Daoy (cell line): ENCODE measurements at places on chromosomes 3 and 15. TPM values are rescaled to one million over a fixed set of nuclear protein-coding genes. Genes with fewer than 3 reads are reported as not detected.

DNA sequence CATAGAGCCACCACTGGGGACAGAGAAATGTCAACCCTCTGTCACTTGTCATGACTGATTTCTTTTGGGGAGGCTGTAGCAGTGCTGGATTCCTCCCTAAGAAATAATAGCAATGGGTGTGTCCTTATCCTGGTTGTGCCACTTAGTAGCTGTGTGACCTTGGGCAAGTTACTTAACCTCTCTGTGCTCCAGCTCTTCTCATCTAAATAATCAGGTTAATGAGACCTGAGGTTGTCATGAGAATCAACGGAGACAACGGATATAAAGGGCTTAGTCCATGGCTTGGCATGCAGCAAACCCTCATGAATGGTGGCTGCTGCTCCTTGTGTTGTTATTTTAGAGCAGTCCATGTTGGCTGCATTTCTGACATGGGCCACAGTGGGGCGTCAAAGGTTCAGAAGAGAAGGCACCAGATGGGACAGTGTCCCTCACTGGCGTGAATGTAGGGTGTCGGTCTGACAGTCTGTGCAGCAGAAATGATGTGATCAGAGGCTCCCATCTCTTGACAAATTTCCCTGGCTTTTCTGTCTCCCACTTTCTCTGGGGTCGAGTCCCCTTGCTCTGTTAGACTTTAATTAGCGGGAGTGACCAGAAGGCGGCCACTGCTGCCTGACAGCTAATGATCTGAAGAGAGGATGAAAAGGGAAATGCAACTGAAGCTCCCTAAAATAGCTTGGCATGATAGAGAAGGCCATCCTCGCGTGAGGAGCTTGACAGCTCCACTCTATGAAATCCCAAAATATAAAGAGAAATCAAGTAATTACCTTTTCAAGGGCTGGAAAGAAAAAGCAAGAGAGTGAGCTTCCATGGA lies 209.4 kb downstream of the CADPS start:
- DNase-seq: peak; percentile 65

DNA sequence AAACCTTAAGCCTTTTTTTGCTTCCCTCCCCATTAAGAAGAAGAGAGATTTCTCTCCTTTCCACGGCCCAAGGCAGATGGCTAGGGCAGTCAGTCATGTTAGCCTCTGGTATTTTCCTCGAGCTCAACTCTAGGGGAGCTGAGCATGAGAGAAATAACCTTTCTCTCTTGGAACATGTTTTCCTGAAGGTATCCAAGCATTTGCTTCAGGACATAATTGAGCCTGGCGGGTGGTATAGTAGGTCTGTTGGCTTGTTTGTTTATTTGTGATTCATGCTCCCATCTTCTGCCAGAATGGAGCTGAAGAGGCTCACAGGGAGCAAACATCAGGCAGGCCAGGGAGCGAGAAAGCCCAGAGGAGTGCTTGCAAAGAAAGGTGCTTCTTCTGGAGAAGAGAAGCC lies 102.5 kb downstream of the MESD start:
- DNase-seq: peak; percentile 12

DNA sequence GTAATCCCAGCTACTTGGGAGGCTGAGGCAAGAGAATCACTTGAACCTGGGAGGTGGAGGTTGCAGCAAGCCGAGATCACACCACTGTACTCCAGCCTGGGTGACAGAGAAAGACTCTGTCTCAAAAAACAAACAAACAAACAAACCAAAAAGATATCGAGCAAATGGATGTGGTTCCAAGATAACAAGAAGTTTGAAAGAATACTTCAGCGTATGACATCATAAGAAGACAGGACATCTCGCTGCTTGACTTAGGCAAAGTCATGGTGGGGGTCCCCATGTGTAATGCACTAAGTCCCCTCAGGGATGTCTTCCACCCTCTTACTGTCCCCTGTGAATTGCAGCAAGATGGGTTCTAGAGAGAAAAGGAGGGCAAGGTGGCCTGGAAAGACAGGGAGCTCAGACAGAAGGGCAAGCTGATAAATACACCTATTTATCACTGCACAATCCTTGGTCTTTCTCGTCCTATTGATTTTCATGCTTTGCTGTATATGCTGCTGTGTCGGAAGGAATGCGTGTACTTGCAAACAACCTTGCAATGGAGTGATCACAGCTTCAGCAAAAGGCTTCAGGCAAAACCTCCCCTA lies 115.0 kb downstream of the BDH1 start:
- no peak for DNase-seq

DNA sequence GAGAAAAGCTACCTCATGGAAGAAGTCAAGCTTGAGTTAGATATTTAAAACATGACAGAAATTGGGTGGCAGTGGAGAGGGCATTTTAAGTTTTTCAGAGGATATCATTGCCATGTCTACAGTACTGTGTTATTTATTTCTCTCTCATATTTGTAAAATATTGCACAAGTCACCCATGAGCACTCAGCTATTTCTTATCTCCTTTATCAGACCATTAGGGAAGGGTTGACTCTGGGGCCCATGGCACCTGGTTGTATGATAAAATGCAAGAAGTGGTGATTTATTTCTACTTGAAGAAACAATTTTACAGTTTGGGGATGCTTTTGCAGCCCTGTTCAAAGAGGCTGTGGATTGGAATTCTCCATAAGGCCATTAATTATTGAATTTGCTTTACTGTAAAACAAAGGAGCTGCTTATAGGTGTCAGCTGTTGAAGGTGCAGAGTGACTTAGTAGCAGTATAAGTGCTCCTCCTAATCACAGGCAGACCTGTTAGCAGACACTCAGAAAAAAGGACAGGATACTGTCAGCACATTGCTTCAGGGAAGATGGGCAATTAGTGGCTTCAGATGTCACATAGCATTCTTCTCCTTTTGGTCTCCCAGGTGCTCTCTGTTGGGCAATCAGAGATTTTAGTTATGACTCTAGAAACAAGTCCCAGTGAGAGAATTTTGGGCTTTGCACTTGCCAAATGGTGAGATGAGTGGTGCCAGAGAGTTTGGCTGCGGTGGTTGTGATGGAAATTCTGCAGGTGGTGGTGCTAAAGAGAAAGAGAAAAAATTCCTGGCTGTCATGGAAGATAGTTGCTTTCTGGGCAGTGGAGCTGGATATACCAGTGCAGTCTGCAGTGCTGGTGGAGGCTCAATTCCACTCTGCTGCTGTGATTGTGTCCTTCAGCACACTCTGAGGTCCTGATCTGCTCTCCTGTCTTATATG lies 129.7 kb upstream of the ROPN1 start:
- DNase-seq: no peak

DNA sequence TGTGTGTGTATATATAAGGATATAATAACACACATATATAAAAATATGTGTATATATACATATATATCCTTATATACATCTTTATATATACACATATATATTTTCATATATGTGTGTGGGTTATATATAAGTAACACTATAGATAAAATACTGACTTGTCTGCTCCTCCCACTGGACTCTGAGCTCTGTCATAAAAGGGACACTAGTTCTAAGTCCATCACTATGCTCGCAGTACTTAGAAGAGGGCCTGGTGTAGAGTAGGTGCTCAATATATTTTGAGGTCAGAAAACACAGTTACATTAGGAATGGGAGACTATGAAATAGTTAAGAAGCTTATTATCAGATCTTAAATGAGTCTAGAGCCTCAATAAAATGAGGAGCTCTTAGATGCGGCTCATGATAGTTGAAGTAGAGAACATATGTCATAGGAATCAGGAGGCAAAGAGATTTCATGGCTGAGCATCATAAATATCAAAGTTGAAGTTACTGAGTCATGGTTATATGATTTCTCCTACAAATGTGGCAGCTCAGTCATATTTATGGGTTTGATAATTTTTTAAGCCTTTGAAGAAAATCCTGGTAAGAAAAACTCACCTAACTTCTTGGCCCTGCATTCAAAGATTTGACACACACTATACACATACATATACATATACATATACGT lies 371.2 kb upstream of the THBS1 start:
- no peak for DNase-seq

- DNase-seq: no peak
Measured at GRCh38 chr3:32481791-32482631, 20.6 kb downstream of the CMTM6 start.

DNA sequence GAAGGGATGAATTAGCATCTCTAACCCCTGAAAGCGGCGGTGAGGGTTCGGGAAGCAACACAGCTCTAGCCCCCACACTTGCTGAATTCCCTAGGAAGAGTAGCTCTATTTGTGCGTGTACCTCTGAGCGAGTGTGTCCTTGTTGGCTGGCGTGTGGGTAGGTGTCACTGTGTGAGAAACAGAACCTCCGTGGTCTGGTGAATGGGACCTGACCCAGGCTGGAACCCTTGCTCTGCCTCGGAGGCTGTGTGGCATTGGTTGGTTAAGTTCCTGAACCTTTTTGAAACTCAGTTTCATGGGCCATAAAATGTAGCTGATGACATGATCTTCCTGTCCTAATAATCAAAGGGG lies 414 bp upstream of the TMEM115 start:
- no peak for DNase-seq

DNA sequence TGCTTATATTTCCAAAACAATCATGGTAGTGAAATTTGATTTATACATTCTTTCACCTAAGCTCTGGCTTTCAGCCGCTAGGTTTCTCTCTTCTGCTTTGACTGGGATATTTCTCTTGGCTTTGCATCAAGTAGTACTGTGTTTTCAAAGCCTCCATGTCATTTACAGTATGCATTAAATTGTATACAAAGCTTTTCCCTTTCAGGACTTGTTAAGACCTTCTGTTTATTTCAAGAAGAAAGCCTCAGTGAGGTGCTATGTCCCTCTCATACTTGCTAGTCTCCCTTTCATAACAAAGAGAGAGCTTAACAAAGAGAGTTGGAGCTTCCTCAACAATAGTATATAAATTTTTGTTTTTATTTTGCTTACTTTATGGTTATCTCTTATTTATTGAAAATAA lies 84.2 kb upstream of the SLC25A26 start:
- no peak for DNase-seq

GRCh38 chr3:30004481-30004880 lies 601.9 kb upstream of the TGFBR2 start:
- no peak for DNase-seq

GRCh38 chr15:65082303-65082953 lies 5.9 kb downstream of the KBTBD13 start:
- peak; percentile 44 for DNase-seq

NT5DC2 gene
- total RNA-seq: 68.6 and 73.1 TPM in 2 replicates

MUC4 gene
- total RNA-seq: not detected in 2 replicates

HRG gene
- not detected in 2 replicates for total RNA-seq

ARGFX gene
- not detected in 2 replicates for total RNA-seq

ABHD5 gene
- total RNA-seq: 28.4 and 33.4 TPM in 2 replicates

WDR93 gene
- 0.06 TPM in 1 of 2 replicates, not detected in the other for total RNA-seq

GP9 gene
- not detected in 2 replicates for total RNA-seq

DTWD1 gene
- 18.0 and 31.9 TPM in 2 replicates for total RNA-seq

PLAAT1 gene
- total RNA-seq: 8.6 and 9.4 TPM in 2 replicates
